ENCODE measurements at places on chromosomes 6 and 20.

DNA sequence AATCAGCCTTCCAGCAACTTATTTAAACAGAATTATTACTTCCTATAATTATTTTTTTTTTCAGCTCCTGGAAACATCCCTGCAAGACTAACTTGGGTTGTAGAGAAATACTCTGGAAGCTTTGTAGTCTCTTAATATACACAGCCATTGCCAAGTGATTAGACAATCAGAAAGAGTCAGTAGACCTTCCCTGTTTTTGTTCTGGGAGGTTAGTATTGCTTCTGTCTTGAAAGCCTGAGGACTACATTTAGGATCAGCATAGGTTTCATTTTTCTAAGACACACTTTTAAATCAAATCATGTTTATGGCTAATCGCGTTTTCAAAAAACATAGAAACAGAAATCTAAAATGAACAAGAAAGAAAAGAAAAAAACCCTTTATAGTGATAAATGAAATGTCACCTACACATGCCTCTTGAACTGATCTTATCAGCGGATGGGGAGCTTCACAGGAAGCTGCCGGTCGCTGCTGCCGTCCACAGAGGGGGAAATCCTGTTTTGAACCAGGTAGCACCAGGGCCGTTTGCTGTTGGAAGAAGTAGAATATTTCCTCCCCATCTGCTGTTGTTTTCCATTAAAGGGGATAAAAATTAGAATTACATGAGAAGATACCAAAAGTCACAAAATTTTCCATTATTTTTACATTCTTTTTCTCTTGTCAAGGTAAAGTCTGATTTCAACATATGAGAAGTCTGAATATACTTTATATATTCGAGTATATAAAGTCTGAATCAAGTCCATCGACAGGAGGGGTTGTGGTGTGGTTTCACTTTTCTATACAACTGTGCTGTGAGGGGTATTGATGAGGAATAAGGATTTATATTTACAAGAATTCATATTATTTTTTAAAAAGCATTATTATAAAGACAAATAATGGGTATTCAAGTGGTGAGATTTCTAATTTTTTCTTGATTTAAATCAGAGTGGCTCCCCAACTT is 94.6 kb downstream of the ARMC2 start:
- DNase-seq, result no peak

- DNase-seq, result no peak
Measured at GRCh38 chr6:6484681-6485080, 103.8 kb upstream of the LY86 start.

DNA sequence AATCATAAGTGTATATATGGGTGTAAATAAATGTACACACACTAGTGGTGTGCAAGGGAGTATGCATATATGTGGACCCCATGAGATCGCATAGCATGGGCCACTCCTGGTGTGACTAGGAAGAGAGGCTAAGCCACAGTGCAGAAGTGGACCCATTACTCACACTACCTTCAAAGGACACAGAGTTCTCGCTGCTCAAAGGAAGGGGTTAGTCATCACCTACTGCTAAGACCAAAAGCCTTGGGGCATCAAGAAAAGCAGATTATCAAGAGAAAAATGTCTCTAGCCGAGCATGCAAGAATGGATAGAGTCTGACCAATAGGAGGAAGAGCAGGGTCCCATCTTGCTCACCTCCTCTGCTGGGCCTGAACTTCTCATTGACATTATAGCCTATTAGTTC is 195.5 kb downstream of the MAFB start:
- DNase-seq, result no peak

GRCh38 chr6:42269553-42269952 is 51.9 kb upstream of the MRPS10 start:
- no peak for DNase-seq

GRCh38 chr20:56953048-56953586 is 313.3 kb downstream of the BMP7 start:
- no peak for DNase-seq

DNA sequence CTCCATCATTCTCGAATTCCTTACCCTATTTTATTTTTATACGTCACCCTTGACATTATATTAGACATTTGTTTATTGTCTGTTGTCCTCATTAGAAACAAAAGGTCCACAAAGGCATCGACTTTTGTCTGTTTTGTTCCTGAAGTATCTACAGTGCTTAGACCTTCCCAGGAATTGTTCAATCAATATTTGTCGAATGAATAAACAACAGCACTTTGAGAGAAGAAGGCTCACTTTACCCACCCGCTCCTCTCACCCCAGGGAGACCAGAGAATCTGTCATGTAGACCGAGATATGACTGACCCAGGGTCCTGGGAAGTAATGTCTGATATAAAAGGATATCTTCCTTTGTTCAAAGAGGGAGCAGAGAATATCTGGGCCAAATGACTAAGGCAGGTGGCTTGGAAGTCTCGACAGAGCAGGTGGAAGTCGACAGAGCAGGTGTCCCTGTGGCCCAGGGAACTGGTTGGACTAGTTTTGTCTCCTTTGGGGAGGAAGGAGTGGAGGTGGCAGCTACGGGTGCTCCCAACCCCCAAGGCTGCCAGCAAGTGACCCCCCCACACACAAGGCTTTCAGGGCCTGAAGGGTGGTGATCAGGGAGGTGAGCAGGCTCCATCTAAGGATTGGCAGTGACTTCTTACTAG is 14.8 kb upstream of the CHMP4B start:
- DNase-seq, result no peak
